ENCODE measurements at places on chromosomes 2 and 18. TPM values are rescaled to one million over a fixed set of nuclear protein-coding genes. Genes with fewer than 3 reads are reported as not detected.

The ERFE gene
- total RNA-seq = 0.56 TPM

The ESPNL gene
- total RNA-seq = 1.4 TPM

The CRACDL gene
- total RNA-seq = not detected

The FAM110C gene
- total RNA-seq = not detected

The ANKRD30B gene
- not detected for total RNA-seq

The CD28 gene
- not detected for total RNA-seq

The RBM43 gene
- 1.6 TPM for total RNA-seq

The VWC2L gene
- not detected for total RNA-seq

The ELAC1 gene
- 6.4 TPM for total RNA-seq

The CNGA3 gene
- total RNA-seq = not detected

The TEX44 gene
- not detected for total RNA-seq

The TRIM54 gene
- not detected for total RNA-seq

The MBD1 gene
- 31.7 TPM for total RNA-seq

The R3HDM1 gene
- total RNA-seq = 7.8 TPM

The CCT7 gene
- 575 TPM for total RNA-seq

The POU3F3 gene
- not detected for total RNA-seq

The NEURL3 gene
- not detected for total RNA-seq

The TNFRSF11A gene
- total RNA-seq = under 0.01 TPM

The EN1 gene
- total RNA-seq = not detected

The CDKL4 gene
- not detected for total RNA-seq

The DCDC2C gene
- not detected for total RNA-seq

The ANO7 gene
- 0.36 TPM for total RNA-seq

The IL1R2 gene
- not detected for total RNA-seq

The ANKRD30BL gene
- total RNA-seq = not detected

The FER1L5 gene
- 0.28 TPM for total RNA-seq

The CD207 gene
- not detected for total RNA-seq

The CCDC93 gene
- 18.9 TPM for total RNA-seq

The CCL20 gene
- total RNA-seq = not detected

The MAP2 gene
- 0.28 TPM for total RNA-seq

The KANSL1L gene
- 8.1 TPM for total RNA-seq
